Globus pallidus (tissue), 1 donor: ENCODE measurements at places on chromosomes 5 and 9.
A peak's percentile ranks its signal among the peaks of the same experiment; 100 is the strongest.

- DNase-seq: peak; percentile 53
Observed at GRCh38 chr9:89036891-89037290, 45.6 kb downstream of the S1PR3 start.

DNA sequence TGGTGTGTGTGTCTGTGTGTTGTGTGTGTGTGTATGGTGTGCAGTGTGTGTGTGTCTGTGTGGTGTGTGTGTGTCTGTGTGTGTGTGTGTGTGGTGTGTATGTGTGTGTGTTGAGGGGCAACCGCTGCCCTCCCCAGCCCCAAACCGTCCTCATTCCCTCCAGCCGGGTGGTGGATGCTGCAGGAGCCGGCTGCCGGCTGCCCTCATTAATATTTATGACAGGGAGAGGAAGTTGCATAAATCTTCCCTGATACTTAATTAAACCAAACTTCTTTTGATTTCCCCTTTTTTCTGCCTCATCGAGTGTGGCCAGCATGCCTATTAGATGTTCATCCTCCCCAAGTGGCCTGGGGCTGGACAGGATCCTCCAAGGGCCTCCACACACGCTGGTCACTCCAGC lies 121.4 kb upstream of the MVB12B start:
- no peak for DNase-seq

DNA sequence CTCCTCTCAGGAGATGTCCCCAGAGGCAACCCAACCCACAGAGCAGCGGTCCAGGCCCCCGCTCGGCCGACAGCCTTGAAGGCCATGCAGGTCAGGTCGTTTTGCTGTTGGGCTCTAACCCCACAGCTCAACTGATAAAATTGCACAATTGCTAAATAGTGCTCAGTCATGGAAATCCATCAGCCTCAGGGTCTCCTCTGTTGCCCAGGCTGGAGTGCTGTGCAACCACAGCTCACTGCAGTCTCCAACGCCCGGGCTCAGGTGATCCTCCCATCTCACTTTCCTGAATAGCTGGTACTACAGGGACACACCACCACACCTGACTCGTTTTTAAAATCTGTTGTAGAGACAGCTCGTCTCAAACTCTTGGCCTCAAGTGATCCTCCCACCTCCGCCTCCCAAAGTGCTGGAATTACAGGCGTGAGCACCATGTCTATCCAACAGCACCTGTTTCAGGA lies 18.3 kb downstream of the BRD3OS start:
- no peak for DNase-seq

DNA sequence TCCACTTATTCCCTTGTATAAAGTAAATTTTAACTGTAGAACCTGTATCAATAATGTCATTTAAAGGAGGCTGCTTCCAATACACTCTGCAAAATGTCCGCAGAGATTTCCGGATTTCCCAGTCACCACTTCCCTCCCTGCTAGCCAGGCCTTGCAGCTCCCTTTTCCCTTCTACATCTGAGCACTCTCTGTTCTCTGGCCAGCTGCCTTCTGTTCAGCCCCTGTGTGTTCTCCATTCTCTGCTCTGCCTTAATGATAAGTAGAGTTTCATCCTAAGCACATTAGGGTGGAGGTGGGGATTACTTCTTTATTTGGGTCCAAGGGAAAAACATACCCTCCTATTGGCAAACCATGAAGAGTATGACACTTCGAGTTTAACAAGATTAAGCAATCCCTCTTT lies 719.6 kb upstream of the WWC1 start:
- DNase-seq: no peak

DNA sequence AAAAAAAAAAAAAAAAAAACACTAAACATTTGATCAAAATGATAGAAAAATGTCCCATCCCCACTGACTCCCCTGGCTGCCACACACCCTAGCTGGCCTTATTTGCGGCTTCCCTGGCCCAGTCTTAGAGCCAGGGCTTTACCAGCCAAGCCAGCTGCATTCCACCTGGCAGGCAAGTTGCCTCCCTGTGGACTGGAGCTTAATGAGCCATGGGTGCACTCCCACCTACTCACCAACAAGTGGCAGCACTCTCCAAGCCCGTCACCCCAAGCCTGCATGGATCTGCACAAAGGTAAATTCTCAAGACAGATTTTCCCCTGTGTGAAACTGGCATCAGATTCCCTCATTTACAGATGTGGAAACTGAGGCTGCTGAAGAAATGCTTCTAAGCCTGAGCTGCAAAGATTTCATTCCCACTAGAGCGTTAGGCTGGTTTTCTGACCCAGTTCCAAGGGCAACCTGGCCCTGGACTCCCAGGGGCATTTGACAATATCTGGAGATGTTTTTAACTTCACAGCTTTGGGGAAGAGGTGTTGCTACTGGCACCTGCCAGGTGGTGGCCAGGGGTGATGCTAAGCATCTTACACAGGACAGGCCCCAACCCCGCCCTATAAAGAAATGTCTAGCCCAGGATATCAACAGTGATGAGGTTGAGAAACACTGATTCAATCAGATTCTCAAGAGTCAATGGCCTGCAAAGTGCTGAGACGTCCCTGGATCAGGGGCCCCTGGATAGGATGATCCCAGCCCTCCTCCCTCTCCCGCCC lies 21.9 kb upstream of the VDAC1 start:
- no peak for DNase-seq

- no peak for DNase-seq
Observed at GRCh38 chr5:16392718-16393117, 72.9 kb downstream of the ZNF622 start.

GRCh38 chr5:57777174-57777581 lies 294.6 kb upstream of the ACTBL2 start:
- DNase-seq: no peak

DNA sequence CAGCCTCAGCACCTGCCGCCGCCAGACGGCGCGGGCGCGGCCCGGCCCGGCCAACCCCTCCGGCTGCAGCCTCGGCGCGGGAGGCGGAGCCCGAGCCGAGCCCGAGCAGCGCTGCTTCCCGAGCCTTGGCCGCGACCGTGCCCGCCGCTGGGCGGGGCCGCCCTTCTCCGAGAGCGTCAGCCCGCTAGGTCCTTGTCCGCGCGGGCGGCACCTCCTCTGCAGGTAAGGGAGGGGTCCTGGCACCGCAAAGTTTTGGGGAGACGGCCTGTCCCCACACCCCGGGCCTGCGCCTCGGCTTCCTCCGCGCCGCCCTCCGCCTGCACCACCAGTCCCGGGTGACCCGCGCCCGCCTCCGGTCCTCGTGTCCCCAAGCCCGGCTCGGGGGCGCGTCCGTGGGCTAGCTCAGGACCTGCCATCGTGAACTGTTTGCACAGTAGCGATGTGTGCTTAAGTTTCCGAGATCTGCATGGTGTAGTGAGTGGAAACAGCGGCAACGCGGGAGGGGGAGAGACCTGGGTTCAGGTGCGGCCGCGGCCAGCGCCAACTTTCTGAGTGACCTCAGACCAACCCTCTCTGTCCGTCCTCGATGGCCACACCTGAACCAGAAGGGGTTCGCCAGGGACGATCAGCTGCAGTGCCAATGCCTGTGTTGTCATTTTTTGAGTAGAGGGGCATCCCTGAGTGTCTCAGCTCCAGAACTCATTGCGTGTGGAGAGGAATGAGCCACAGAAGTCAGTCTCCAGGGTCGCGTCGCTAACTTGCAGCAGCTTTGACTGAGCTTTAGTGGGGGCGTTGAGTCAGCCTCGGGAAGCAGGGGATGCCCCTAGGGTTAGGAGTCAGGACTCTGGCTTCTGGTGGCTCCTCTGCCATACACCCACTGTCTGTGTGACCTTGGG lies at the start of gene FRMPD1:
Gene FRMPD1, plus strand, starts transcription at position 82 of the 896 bp plus-strand sequence. CDS start 41,688 bp downstream, outside the sequence.
- DNase-seq: peak; percentile 38

DNA sequence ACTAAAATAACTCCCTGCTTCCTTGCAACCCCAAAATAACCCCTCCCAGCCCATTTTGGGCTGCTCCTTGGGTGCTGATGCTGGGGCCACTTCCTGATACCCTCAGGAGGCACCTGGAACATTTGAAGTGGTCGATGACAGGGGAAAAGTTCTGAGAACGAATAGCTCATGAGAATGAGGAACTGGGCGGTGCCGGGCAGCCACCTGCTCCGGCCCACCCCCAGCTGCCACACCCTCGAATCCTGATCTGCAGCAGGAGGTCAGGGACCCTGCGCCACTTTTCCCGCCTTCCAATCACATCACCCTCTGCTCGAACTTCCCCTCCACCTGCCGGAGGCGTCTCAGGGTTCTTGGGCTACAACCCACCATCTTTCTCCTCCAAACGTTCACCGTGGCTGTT lies 19.7 kb downstream of the HRH2 start:
- DNase-seq: no peak

DNA sequence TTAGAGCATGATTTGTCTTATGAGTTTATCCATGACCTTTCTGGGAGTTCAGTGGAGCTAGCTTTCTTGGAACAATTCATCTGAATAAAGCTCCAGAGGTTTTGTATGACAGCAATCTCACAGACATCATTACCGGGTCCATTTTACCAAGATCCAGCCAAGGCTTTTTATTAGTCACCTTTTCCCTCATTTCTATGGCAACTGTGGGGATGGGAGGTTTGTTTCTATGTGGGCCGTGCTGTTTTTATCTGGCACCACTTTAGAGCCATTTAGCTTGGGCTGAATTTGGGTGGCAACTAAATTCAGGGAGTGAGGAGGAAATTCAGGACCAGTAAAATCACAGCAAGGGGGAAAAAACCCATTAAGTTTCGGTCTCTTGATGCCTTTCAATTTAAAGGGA lies 245.7 kb downstream of the NSG2 start:
- no peak for DNase-seq

- no peak for DNase-seq
Observed at GRCh38 chr9:97057651-97058050, 18.7 kb upstream of the CTSV start.

- no peak for DNase-seq
Observed at GRCh38 chr5:176693477-176693851, 46.2 kb downstream of the TSPAN17 start.

DNA sequence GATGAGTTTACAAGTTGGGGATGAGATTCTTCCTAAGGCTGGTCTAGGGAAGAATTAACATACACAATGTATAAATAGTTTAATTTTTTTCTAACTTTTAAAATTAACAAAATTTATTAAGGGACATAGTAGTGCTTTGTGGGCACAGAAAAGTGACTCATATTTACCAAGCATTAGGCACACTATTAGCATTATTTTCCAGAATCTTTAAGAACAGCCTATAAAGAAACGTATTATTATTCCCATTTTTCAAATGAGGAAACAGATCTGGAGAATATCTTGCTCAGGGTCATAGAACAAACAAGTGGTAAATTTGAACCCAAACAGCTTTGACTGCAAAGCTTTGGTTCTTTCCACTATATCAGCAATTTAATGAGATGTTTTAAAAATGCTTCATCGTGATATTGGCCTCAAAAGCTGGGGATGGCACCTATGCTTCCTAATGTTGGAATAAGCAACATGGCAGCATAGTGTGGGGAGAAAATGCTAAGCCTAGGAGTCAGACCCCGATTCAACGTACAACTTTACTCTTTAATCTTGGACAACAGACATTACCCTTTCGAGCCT lies 55.9 kb downstream of the ABCA1 start:
- no peak for DNase-seq
